ENCODE measurements at places on chromosomes 12 and 14.

DNA sequence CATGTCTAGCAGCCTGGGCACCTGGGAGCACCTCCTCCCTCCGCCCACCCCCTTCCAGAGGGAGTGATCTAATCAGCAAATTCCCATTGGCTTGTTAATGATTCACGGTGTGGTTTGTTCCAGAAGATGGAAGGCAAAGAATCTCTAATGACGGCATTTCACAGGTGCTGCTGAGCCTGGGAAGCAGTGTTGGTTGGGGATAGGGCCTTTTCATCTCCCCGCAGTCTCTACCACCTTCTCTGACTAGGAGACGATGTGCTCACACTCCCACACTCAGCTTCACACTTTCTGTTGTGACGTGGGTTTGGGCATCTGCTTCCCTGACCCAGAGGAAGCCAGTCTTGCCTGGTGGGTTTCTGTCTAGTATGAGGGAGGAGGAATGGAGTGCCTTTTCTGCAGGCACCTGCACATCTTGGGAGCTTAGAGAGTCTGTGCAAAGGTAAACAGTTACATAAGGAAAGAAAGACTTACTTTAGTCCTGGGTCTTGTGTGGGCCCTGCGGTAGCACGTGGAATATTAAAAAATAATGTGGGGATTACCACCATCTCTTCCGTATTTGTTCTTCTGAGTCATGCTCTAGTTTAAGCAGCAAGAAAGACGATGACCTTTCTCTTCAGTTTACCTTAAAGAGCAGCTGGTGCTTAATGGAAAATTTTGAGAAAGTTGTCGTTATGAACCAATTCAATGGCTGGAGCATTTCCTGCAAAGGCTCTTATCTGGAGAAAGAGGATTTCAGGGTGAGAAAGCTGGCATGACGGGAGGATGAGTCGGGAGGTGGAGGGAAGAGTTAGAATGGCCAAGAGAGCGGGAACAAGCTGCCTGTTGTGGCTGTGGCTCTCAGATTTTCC is 70.6 kb upstream of the ARHGAP5 start:
- peak; percentile 41 for DNase-seq

GRCh38 chr12:32290411-32290810 is 108.9 kb upstream of the FGD4 start:
- no peak for DNase-seq

GRCh38 chr12:77324763-77325468 is 259.5 kb upstream of the E2F7 start:
- peak; percentile 79 for DNase-seq

GRCh38 chr14:52076334-52076733 is 7.5 kb upstream of the NID2 start:
- DNase-seq: no peak

DNA sequence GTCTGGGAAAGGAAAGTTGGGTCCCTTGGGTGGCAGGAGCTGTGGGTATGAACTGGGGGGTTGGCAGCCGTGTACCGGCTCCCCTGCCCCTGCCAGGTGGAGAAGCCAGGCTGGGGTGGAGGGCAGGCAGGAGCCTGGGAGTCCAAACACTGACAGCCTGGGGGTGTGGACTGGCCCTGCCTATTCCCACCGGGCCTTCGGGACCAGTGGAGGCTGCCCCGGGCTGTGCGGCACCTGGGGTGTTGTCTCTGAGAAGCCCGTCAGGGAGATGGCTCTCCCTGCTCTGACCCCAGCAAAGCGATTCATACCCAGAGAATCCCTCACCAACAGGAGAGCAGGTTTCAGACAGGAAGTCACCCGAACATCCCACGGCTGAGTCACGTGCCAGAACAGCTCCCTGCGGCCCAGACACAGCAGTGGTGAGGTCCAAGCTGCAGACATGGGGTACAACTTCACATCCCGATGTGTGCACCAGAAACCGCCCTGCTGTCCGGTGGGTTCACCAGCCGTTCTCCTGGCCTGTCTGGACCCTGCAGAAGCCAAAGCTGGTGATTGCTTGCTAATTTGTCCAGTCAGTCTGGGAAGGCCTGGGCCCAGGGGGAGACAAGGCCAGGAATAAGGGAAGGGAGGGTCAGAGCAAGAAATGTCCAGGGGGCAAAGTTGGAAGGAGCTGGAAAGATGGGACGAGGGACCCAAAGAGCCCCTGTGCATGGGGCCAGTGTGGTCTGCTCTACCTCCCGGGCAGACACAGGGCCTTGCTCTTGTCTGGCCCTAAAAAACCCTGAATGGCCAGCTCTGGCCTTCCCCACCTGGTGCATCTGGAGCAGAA is 2.1 kb upstream of the GPR132 start:
- DNase-seq: no peak

DNA sequence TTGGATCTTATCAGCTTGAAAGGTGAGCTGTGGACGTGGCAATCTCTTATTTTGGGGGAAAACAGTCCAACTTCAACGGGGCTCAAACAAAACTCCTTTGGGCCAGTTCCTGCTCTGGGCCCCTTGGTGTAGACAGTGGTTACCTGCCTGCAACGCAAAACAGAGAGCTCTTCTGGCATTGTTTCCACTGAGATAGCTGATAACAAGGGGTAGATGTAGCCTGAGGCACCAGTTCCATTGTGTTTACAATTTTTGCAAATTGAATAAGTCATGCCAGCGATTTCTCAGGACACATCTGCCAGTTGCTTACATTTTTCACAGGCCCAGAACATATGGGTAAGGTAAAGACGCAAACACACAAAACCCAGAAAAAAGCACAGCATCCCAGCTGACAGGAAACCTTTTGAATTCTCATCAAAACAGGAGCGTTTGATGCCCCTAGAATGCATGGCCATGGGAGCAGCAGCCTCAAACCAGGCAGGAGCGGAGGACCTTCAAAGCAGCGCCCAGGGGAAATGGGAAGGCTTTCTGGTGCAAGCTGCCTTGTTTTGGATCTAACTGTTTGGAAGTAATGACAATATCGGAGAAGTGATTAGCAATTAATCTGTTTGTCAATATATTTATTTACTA is 259.7 kb downstream of the AACS start:
- DNase-seq: no peak

All from WERI-Rb-1 (cell line).